ENCODE measurements at places on chromosomes 5 and 9. TPM values are rescaled to one million over a fixed set of nuclear protein-coding genes. Genes with fewer than 3 reads are reported as not detected.

Gene MAP1B
- total RNA-seq: 17.1 TPM

DNA sequence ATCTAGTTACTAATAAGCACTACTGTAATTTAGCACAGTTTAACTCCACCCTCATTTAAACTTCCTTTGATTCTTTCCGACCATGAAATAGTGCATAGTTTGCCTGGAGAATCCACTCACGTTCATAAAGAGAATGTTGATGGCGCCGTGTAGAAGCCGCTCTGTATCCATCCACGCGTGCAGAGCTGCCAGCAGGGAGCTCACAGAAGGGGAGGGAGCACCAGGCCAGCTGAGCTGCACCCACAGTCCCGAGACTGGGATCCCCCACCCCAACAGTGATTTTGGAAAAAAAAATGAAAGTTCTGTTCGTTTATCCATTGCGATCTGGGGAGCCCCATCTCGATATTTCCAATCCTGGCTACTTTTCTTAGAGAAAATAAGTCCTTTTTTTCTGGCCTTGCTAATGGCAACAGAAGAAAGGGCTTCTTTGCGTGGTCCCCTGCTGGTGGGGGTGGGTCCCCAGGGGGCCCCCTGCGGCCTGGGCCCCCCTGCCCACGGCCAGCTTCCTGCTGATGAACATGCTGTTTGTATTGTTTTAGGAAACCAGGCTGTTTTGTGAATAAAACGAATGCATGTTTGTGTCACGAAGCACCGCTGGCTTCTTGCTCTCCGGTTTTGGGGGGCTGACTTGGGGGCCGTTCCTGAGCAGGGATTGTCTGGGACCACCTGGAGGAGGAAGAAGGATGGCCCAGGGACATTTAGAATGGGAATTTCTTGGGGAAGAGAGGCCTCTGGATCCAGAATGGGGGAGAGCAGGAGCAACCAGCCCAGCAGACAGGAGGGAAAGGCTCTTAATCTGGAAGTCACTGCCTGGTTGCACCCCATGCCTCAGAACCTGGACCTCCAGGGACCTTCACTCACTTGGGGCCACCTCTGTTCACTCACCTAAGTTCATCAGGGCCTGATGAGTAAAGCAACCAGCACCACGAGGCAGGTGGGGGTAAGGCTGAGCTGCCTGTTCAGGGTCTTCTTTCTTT is 35.4 kb downstream of the CXXC5 start:
- DNase-seq: no peak

DNA sequence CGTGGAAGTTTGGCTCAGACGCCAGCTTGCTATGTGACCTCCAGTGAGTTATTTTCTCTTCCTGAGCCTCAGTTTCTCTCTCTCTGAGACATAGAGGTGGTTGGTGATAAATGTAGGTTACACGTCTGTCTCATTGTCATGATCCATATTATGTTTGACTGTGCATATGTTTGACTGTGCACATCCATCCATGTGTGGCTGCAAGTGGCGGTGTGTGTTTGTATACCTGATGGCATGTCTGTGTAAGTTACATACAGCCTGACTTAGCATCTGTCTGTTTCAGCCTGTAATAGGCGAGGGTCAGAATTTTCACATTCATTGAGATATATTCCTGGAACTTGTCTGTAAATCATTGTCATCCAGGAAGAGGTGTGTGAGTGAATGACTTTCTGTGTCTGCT is 3.3 kb downstream of the SPARC start:
- DNase-seq: no peak

DNA sequence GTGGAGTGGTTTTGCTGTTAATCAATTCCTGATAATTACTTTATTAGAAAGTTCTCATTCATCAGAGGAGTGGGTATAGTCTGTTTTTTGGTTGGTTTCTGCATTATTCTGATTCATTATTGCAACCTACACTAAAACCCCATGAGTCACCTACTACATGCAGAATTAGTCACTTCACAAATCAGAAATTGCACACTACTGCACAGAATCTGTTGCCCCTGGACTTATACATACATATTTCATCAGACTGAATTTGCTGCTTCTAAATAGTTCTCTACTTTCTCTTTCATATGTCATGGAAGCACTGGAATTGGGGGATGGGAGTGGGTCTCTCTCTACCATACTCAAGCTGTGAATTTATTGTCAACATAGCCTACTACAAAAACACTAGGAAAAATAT is 585.1 kb downstream of the DNAH5 start:
- no peak for DNase-seq

DNA sequence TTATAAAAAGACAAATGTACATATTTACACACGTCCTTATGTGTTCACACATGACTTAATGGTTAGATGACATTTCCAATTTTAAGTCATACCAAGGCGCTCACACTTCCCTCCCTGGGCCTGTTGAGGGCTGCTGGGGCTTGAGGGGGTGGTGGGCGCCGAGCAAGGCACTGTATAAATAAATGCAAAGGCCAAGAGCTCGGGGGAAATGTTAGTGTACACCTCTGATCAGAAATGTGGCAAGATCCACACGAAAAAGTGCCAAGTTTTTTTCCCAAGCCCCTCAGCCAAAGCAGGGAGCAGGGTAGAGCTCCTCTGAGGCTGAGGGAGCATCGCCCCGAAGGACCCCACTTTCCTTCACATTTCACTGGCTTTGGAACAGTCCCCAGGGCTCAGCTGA is 7.5 kb downstream of the IRF1 start:
- DNase-seq: peak; percentile 12

- DNase-seq: no peak
These were observed 22.3 kb downstream of the FAM78A start for GRCh38 chr9:131253891-131254491.
